NCI-H1092 treated with DMSO at 0.1 percent for 48 hours (cell line): ENCODE measurements at places on chromosomes 4 and X.
A peak's percentile ranks its signal among the peaks of the same experiment; 100 is the strongest.

GRCh38 chr4:117514391-117515175, 429.2 kb upstream of the TRAM1L1 start:
- no peak for DNase-seq

DNA sequence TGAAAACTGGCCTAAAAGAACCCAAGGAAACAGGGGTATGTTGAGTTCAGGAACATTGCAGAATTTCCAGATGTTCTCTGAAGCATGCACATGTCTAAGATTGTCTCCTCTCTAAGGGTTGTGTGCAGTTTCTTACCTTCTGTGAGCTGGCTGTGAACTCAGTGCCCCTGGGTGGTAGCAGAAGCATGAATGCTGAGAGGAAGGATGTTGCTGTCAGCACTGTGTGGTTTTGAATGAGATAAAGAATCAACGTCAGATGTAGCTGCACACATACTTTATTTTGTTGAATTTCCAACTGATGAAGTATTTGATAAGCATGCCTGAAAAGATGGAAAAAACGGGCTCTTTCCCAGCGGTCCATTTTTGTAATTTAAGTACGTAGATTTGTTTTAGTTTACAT, 23.8 kb upstream of the CD38 start:
- DNase-seq: no peak

DNA sequence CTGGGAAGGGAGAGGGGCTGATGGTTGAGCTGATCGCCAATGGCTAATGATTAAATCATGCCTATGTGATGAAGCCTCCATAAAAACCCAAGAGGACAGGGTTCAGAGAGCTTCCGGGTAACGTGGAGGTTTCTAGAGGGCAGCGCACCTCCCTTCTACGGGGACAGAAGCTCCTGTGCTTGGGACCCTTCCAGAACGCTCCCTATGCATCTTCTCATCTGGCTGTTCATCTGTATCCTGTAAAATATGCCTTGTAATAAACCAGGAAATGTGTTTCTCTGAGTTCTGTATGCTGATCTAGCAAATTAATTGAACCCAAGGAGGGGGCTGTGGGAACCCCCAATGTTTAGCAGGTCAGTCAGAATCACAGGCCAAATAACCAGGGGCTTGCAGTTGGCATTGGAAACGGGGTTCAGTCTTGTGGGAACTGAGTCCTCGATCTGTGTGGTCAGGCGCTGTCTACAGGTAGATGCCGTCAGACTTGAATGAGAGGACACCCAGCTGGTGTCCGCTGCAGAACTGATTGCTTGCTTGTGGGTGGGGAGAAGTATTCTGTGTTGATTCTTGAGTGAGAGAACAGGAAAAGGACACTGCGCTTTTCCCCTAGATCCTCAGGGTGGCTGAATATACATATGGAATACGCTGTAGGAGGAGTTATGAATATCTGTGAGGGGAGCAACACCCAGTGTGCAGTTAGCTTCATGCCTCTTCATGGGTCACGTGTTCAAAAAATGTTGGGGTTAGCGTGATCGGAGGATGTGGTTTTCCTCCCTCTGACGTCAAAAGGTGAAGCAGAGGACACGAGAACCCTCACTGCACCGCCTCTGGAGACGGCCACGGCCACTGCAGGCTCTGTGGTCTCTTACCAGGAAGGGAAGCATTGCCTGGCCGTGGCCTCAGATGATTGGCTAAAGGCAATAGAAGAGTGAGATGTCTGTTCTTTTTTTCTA, 29.2 kb downstream of the HTT-AS start:
- no peak for DNase-seq

DNA sequence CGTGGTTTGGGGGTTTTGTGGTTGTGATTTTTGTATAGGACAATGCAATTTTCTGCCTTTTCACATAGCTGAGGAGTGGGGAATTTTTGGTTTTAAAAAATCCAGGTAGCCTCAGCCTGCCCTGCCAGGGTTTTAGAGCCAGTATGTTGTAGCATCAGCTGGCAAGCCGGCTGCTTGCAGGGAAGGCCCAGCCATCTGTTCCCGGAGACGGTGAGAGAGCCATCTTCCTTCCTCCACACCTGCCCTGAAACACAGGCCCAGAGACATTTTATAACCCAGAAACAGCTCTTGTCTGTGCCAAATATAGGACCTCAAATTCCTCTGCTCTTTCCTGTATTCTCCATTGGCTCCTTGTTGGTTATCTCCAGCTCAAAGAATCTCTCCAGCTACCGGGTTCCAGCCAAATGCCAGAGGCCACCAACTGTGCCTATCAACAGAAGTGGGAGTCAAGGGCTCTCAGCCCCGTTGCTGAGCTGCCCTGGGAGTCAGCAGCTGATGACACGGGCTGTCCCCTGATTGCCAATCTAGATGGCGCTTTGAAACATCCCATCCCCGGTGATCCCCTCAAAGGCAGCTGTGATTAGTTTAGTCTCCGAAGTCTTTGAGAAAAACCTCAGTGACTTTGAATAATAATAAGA, 595.2 kb downstream of the MID1IP1 start:
- DNase-seq: peak; percentile 88

DNA sequence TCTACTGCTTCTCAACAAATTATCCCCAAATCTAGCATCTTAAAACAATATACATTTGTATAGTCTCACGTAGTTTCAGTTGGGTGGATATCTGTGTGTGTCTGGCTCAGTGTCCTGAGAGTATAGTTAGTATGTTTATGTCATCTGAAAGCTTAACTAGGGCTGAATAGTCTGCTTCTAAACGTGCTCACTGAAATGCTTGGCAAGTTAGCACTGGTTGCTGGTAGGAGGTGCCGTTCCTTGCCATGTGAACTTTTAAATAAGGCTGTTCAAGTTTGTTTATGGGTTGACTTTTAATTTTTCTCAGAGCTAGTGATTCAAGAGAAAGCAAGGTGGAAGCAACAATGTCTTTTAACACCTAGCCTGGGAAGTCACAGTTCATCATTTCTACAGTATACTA, 1673.6 kb downstream of the PCDH7 start:
- no peak for DNase-seq

- DNase-seq: no peak
Observed at GRCh38 chr4:69214716-69215115, at the start of gene UGT2B11. Gene UGT2B11, minus strand, starts transcription at chr4:69214748. Its CDS starts 26 bp downstream, at chr4:69214722.

GRCh38 chrX:148135738-148136137, 154.6 kb downstream of the FMR1NB start:
- no peak for DNase-seq

- no peak for DNase-seq
Observed at GRCh38 chr4:144189121-144189520, 48.6 kb upstream of the GYPA start.

GRCh38 chr4:173319696-173320095, 14.5 kb downstream of the HMGB2 start:
- DNase-seq: no peak

- DNase-seq: peak; percentile 76
Observed at GRCh38 chr4:78864405-78865024, 74.7 kb downstream of the PAQR3 start.

- DNase-seq: no peak
Observed at GRCh38 chr4:142519342-142519741, 326.8 kb downstream of the INPP4B start.

- no peak for DNase-seq
Observed at GRCh38 chr4:182384631-182385091, 141.5 kb downstream of the TENM3 start.

DNA sequence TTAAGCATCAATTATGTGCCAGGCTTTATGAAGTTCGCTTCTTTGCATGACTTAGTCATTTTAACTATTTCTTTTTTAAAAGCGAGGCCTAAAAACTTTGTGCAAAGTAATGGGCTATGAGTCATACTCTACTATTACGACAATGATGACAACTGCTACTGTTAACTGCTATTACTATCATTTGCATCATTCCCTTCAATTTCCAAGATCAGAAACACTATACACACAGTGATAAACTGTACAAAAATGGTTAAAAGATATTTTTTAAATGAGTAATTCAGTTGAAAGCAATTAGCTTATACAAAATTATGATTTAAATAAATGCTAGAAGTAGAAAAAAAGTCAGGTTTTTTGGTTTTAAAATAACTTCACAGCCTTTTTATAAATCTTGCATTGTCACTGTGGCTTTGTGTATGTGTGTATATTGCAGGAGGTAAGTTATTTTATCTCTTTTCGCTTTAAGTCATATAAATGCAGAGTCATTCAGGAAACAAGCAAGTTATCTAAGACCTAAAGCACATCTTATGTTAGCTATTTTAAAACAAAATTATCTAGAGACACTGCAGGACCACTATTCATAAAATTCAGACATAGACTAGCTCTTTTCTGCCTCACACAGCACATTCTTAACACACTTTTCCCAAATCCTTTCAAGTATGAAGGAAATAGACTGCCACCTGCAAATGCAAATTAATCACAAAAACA, 18.5 kb upstream of the CXCL3 start:
- DNase-seq: no peak

DNA sequence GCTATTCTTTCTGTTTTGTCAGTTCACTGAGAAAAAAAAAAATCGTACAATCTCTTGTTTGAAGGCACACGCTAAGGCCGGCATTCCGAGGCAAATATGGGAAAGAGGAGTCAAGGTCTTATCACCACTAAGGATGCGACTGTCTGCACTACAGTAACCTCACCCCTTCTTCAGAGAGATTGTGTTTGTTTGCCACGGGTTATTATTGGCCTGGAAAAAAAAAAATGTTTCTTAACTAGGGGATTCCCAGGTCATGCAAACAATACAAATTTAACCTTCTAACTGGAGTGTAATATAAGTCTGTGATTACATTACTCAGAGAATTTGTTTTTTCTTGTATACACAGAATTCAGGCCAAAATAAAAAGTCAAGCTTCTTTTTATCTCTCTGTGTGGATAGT, 168.3 kb downstream of the TMA16 start:
- DNase-seq: no peak

- DNase-seq: no peak
Observed at GRCh38 chrX:120653000-120653399, 23.1 kb upstream of the C1GALT1C1 start.

DNA sequence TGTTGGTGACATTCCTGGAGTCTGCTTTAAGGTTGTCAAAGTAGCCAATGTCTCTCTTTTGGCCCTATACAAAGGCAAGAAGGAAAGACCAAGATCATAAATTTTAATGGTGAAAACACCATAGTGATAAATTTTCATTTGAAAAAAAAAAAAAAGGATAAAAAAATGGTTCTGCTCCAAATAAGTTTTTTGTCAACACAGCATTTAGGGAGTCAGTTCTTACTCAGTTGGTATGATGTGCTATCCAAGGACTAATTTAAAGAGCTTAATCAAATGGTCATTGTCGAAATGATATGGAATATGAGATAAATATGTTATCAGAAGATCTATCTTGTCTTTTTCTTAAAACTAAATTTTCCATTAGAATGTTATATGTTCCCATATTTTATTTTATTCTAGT, 83.9 kb downstream of the PCDH18 start:
- DNase-seq: no peak

DNA sequence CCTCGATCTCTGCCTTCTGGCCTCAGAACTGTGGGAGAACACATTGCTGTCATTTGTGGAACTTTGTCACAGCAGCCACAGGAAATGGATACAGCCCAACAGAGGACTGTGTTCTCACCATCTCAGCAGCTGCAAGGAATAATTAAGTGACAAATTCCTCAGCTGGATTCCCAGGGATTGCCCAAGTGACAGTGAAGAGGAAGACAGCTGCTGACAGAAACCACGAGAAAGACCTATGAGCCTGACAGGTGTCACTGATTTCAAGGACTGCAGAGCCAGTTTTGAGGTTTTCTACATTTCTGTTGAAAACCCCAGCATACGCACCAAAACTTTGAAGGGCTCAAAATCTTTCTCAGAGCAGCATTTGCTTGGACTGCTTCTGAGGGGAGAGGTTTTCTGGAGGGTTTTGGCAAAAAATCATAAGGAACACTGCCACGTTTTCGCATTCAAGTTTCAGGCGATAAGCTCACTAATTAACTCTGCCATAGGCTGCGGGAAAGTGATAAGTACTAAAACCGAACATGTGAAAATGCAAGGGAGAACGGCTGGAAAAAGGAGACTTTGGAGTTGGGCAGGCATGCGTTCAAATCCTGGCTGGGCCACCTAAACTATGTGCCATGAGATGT, 88.8 kb downstream of the DRD5 start:
- DNase-seq: no peak

GRCh38 chr4:84498935-84499623, at the start of gene NKX6-1:
Gene NKX6-1, minus strand, starts transcription at chr4:84499292. Its CDS starts 1,064 bp downstream, at chr4:84498228.
- peak; percentile 16 for DNase-seq

- no peak for DNase-seq
Observed at GRCh38 chrX:530726-531610, 99.6 kb upstream of the SHOX start.

- no peak for DNase-seq
Observed at GRCh38 chrX:78945186-78945912, at the start of gene P2RY10. Gene P2RY10, plus strand, starts transcription at chrX:78945391. Its CDS starts 15,130 bp downstream, at chrX:78960521.

- DNase-seq: peak; percentile 82
Observed at GRCh38 chr4:189202182-189202868, 738.3 kb upstream of the FRG1 start.

- DNase-seq: no peak
Observed at GRCh38 chr4:25991340-25991739, 77.3 kb downstream of the SMIM20 start.

DNA sequence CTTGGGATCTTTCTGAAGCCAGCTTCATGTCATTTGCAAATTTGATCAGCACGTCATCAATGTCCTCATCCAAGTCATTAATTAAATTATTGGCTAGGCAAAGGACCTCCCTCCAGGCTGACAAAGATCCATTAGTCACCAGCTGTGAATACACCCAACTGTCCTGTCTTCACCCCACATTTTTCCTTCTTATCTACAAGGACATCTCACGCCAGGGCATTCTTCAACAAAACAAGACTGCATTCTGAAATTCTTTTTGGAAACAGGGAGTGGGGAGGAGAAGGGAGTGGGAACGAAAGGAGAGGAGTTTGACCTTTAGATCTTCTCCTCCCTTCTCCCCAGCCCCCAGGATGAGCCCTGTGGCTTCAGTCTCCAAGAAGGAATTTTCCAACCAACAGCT, 32.7 kb downstream of the NLGN3 start:
- no peak for DNase-seq

GRCh38 chrX:123771449-123772064, 38.7 kb upstream of the THOC2 start:
- DNase-seq: no peak
